Body of pancreas (tissue), 4 donors: ENCODE measurements at places on chromosomes 4 and X.

DNA sequence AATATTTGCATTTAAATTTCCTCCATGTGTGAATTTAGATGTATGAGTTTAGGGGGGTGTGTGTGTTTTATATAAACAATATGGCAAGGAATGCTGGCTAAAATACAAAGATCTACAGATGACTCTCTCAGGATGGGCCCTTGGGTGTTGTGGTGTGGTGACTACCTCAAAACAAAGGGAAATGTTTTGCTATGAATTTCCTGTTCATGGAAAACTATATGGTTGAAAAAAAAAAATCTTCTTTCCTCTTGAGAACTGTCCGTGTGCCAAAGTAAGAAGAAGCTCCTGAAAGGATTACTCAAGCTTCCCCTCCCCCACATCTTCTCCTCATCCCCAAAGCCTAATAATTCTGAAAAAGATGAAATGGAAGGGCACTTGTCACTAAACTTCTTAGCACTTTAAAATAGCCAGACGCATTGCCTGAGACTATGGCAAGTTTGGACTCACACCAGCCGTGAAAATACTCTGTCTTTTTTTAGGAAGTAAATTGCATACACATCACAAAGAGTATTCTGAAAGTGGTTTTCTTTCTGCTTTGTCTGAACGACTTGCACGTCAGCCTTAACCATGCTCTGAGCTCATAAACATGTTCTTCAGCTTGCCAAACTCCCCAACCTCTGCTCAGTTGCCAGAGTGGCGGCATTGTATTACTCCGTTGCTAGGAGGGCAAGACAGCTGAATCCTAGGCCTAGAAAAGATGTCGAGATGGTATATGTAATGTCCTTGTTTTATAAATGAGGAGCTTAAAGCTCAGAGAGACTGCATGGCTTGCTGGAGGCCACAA, 250.4 kb upstream of the JADE1 start:
- DNase-seq = no peak

GRCh38 chr4:185093603-185094002, 49.5 kb upstream of the SLC25A4 start:
- no peak for DNase-seq

DNA sequence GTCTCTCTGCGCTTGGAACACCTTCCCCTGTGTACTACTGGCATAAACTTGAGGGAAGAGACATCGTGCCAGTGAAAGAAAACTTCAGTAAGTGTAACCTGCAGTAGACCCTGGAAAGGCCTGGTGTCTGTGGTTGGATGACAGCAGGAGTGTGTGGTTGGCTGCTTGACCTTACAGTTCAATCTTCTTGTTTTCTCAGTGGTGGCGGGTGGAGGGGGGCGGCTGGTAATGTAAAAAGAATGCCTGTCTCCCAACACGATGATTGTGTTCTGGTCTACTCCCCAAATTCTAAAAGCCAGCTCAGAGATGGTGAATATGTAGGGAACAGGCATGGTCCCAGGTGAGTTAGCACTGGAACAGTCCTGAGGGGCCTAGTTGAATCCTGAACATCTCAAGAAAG, 18.6 kb downstream of the PSMD10 start:
- no peak for DNase-seq

DNA sequence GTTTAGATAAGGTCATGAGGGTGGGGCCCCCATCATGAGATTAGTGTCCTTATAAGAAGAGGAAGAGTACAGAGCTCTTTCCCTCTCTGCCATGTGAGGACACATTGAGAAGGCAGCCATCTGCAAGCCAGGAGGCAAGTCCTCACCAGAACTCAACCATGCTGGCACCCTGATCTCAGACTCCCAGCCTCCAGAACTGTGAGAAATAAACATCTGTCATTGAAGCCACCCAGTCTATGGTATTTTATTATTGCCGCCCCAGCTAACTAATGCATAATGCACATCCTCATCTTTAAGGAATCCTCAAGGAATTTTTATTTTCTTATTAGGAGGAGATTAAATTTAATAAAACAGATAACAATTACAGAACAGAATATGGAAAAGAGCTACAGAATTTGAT, 16.7 kb upstream of the EXOSC9 start:
- DNase-seq = no peak

- no peak for DNase-seq
Measured at GRCh38 chr4:95979961-95980876, 140.3 kb downstream of the PDHA2 start.

DNA sequence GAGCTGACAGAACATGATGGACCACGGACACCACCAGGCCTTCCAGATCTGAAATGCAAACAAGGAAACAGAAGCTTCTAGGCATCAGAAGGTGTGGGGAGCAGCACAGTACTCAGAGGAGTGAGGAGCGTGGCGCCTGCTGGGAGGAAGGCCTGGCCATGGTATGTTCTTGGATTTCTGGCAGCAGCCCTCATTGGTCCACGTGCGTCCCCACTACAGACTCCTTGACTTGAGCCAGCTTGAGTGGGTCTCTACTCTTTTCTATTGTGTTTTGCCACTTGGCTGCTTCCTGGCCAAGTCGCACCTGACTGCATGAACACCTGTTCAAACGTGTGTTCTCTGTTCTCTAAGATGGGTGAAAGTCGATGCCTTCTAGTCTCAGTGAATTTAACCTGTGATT, 18.0 kb downstream of the ZNF275 start:
- no peak for DNase-seq

DNA sequence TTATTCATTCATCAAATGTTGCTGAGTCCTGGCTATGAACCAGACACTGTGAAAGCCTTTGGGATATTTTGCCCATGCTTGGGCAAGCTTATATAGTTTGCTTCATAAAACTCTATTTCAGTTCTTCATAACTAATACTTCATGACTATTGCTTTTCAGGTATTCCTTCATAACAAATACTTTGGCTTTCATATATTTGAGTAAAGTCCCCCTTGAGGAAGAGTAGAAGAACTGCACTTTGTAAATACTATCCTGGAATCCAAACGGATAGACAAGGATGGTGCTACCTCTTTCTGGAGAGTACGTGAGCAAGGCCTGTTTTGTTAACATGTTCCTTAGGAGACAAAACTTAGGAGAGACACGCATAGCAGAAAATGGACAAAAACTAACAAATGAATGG, 1.7 kb upstream of the AFP start:
- no peak for DNase-seq

DNA sequence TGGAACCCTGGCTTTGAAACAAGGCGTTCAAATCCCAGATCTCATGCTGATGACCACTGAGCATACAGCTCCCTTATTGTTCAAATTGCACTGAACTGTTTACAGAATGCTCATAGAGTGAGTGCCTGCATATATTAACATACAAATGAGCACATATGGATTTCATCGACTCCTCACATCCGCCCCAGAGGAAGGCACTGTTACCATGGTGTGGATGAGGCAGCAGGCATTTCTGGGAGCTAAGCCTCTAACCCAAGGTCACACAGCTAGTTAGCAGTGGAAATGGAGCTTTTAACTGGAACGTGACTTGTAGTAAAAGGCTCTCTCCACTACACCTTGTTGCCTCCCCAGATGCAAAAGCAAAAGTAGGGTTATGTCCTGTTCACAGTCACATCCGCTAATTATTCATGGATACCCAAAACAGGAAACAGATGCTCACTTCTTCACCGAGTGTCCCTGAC, 289.7 kb downstream of the STK32B start:
- DNase-seq = no peak

GRCh38 chr4:3210467-3210866, 38.5 kb upstream of the MSANTD1 start:
- peak; percentile 55 for DNase-seq

DNA sequence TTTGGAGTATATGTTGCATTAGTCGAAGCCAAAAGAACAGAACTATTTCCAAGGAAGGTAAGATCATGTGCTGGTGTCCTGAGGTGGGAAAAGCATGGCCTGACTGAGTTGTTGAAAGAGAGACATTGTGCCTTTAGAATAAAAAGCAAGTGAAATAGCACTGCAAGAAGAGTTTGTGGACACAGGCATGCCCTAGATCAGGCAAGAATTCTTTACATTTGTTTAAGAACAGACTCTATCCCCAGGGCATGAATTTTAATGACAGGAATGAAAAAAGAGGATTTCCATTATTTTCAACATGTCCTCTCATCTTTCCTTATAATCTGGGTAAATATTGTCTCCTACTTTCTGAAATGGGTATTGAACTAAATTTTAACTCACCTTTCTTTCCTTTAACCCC, 516.2 kb upstream of the GALNT7 start:
- DNase-seq = no peak

DNA sequence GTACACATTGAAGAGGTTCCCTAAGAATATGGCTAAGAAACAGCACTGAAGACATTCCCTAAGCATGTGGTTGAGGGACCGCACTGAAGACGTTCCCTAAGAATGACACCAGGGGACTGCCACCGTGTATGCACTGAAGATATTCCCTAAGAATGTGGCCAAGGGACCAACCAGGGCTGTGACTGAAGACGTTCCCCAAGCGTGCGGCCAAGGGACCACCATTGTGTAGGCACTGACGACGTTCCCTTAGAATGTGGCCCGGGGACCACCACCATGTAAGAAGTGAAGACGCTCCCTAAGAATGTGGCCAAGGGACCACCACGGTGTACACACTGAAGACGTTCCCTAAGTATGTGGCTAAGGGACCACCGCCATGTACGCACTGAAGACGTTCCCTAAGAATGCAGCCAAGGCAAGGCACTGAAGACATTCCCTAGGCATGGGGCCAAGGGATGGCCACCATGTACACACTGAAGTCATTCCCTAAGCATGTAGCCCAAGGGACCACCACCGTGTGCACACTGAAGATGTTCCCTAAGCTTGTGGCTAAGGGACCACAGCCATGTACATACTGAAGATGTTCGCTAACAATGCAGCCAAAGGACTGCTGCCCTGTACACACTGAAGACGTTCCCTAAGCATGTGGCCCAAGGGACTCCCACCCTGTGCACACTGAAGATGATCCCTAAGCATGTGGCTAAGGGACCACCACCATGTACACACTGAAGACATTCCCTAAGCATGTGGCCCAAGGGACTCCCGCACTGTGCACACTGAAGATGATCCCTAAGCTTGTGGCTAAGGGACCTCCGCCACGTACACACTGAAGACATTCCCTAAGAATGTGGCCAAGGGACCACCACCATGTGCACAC, 22.0 kb downstream of the DHRSX start:
- peak; percentile 10 for DNase-seq

DNA sequence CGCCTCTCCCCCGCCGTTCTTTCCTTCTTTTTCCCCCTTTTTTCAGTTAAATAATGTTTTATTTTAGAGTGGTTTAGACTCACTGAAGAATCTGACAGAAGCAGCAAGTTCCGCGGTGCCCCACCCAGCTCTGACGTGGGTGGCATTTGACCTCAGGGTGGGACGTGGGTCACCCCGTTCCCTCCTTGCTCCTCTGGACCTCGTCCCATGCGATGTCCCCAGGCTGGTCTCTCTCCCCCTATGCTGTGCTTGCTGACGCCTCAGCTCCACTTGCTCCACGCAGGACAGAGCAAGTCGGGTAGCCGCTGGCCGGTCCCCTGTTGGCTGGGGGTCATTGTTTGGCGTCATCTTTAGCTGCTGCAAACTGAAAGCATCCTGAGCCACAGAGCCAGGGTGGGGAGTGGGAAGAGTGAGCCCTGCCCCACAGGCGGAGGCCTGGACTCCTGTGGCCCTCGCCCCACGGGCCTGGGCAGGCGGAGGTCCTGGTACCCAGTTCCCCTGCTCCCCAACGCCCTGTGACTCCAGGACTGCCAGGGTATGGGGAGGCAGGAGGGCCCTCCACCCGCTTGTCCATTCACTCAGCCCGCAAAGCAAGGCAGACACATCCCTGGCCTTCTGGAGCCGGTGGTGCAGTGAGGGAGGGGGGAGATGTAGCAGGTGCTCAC, 30.8 kb downstream of the TRMT44 start:
- no peak for DNase-seq

GRCh38 chr4:141789716-141790115, 153.3 kb downstream of the IL15 start:
- no peak for DNase-seq

GRCh38 chr4:84733343-84734033, 150.6 kb downstream of the CDS1 start:
- DNase-seq = no peak

DNA sequence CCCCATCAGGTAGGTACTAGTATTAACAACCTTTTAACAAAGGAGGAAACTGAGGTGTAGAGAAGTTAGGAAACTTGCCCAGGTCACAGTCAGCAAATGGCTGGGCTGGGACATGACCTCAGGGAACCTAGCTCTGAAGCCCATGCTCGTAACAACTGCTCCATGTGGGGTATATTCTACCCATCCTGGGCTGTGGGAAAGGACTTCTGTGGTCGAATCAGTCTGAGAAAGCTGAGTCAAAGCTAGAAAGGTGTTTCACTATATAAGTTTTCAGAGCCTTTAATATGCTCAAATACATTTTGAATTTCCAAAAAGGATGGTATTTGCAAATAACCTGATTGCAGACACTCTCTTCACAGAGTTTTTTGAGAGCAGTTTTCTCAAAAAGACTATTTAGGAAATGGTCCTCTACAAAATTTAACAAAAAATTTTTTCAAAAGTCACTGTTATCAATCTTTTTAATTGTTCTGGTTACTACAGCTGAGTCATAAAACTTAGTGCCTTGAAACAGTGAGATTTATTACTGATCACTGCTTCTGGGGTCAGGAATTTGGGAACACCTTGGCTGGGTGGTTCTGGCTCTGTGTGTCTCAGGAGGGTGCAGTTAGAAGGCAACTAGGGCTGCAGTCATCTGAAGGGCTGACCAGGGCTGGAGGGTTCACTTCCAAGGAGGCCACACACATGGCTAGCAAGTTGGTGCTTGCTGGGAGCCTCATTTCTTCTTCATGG, 53.6 kb downstream of the NSG1 start:
- no peak for DNase-seq

GRCh38 chrX:132407691-132408090, 81.1 kb downstream of the MBNL3 start:
- DNase-seq = no peak

- DNase-seq = no peak
Measured at GRCh38 chr4:112379306-112379705, 82.1 kb downstream of the ALPK1 start.

GRCh38 chrX:134864431-134864830, 126.4 kb upstream of the SMIM10 start:
- DNase-seq = no peak

GRCh38 chr4:48196758-48197504, 62.9 kb upstream of the TXK start:
- no peak for DNase-seq

GRCh38 chr4:77465271-77465670, 140.3 kb upstream of the CXCL13 start:
- peak; percentile 64 for DNase-seq

GRCh38 chr4:73066445-73066844, 3.1 kb downstream of the COX18 start:
- no peak for DNase-seq

- no peak for DNase-seq
Measured at GRCh38 chr4:16812041-16812440, 86.4 kb downstream of the LDB2 start.

- DNase-seq = no peak
Measured at GRCh38 chr4:56164907-56165306, 216.2 kb downstream of the CEP135 start.

DNA sequence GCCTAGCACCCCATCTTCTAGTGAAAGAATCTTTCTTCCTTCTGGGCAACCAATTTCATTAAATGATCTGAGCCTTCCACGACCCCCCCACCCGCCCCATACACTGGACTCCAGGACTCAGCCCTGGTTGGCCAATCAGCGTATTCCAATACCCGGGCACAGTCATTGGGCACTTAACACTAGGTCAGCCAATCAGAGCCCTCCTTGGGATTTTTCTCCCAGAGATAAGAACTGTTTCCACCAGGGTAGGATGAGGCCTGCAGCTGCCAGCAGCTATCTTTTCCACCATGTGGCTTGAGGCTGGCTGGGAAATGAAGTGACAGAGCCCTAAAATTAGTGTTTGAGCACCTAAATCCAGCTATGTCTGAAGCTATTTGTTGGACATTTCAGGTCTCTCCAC, 418.8 kb downstream of the BCOR start:
- no peak for DNase-seq

- peak; percentile 7 for DNase-seq
Measured at GRCh38 chr4:2340272-2341061, 78.0 kb downstream of the ZFYVE28 start.
